ENCODE measurements at places on chromosomes 1 and 21.

DNA sequence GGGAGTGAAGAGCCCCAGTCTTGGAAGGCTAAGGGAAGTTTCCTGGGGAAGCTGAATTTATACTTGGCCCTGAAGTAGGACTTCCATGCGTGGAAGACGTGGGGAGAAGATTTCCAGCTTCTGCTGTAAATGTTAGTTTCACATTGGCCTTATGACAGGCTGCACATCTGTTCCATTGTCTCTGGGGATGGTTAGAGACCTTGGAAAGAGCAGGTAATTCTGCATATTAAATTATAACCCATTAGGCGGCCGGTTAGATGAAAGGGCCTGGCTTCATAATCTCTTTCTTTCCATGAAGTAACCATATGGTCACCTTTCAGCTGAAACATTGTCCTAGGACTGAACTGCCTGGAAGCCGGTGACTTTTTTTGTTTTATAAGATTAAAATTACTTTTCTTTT lies 37.5 kb downstream of the DPT start:
- DNase-seq: no peak

DNA sequence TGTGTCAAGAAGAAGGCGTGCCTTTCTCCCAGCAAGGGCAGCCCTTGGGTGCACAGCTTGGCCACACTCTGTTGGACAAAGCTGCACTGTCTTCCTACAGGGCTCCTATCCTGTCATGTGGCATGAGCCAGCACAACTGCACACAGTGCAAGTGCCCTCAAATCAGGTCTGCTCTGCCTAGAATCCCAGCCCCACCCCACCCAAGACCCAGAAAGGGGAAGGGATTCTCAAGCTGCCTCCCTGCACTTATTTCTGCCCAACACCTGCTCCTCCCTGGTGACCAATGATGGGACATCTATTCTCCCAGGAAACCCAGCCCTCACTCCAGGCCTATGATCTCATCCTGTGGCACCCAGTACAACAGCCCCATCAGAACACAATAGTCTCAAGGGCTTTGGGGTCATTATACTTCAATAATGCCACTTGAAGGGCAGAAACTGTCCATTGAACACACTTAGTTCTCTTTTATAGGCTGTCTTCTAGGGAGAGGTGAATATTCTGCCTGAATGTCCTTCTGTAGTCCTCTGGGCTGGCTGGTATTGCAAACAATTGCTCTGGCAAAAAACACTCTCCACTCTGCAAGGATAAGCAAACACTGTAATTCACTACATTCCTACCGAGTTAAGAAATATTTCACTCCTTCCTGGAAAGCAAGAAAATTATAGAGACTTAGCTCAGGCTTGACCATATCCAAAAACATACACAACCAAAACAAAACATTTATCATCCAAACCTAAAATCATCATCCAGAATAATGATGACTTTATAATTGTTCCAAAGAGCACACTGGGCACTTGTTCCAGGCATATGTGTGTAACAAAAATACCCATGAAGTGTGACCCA lies 43.1 kb upstream of the IGSF3 start:
- DNase-seq: no peak

DNA sequence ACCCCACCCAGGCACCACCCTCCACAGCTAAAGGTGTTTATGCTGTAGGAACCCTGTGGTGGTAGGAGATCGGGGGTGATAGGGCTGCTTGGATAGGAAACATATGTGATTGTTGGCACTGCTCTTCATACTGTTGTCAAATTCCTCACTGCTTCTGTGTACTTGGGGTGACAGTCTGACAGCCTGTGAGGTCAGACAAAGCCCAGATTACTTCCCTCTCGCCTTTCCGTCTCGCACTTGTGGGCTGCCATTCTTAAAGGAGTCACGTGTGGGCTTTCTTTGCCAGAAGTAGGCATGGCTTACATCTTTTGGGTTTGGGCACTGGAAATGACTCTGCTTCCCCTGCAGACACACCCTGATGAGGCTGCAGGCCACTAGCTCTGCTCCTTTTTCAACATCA lies 363.8 kb downstream of the DISC1 start:
- DNase-seq: no peak

DNA sequence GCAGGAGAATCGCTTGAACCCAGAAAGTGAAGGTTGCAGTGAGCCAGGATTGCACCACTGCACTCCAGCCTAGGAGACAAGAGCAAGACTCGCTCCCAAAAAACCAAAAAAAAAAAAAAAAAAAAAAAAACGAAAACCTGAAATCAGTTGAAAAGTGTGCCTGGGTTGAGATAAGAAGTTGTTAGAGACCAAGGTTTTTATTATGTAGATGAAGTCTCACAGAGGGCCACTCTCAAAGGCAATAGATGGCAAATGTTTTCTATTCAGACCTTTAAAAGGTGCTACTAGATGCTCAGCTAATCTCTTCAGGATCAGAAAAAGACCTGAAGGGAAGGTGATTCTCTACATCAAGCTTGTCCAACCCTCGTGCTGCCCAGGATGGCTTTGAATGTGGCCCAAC lies 17.6 kb downstream of the CAPN2 start:
- no peak for DNase-seq

GRCh38 chr21:34513129-34513675 lies 1.2 kb upstream of the KCNE1 start:
- DNase-seq: no peak

GRCh38 chr1:19884312-19884711 lies 2.1 kb downstream of the OTUD3 start:
- DNase-seq: no peak

DNA sequence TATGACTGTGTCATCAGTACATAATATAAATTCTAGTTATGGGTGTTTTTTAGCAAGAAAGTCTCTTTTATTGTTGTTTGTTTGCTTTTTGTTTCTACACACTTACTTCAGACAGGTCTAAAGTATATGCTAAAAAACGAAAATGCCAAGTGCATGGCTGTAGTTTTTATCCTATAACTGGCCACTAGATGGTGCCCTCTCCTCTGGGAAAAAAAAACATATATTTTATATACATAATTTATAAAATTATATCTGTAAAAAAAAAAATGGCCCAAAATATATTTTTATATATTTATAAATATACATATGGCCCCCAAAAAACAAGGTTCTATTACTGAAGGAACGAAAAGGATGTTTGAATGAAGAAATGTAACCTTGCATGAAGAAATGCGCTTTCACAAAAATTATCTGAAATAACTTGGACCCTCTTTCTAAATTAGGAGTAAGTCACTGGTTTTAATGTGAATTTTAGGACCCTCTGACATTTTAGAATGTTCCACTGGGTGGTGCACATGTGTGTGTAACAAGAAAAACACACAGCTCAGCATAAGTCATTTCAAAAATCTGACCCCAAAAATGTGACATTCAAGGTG lies 93.5 kb downstream of the TTLL7 start:
- DNase-seq: no peak

DNA sequence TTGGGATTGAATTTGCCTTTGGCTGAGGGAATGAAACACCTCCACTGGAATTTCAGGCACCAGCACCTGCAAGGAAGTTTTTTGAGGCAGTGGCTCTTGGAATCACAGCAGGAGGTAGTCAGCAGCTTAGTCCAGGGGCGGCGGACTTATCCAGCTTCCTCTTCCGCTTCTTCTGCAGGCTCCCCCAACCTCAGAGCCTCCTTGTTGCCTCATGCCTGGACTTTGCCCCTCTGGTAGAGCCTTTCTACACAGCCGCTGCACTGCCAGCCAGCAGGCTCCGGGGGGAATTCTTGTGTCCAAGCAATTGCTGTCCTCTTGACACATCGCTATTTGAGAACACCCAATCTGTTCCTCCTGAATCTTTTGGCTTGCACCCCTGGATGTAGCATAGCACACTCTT lies 4.4 kb upstream of the RHEX start:
- DNase-seq: no peak

GRCh38 chr21:26391166-26391565 lies 181.9 kb downstream of the CYYR1 start:
- DNase-seq: no peak

- DNase-seq: no peak
Measured at GRCh38 chr1:112061056-112061455, 71.6 kb upstream of the KCND3 start.

- no peak for DNase-seq
Measured at GRCh38 chr1:163531345-163531744, 209.6 kb downstream of the NUF2 start.

- no peak for DNase-seq
Measured at GRCh38 chr1:183597656-183598347, 7.5 kb upstream of the NCF2 start.

DNA sequence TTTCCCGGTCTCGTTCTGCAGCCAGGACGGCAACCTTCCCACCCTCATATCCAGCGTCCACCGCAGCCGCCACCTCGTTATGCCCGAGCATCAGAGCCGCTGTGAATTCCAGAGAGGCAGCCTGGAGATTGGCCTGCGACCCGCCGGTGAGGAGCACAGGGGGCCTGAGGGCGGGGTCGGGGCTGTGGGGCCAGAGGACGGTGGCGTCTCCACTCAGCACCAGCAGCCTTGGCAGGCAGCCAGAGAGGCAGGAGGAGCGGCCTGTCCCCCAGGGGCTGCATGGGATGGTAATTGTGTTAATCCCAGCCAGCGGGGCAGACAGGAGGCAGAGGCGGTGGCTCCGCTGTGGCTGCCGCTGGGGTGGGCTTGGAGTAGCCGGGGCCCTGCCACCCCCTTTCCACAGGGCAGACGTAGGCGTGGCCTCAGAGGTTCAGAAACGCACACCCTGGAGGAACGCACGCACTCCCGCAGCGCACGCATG lies 12.1 kb downstream of the SAMD11 start:
- no peak for DNase-seq

GRCh38 chr1:172269644-172270043 lies 150.8 kb upstream of the C1orf105 start:
- DNase-seq: no peak

DNA sequence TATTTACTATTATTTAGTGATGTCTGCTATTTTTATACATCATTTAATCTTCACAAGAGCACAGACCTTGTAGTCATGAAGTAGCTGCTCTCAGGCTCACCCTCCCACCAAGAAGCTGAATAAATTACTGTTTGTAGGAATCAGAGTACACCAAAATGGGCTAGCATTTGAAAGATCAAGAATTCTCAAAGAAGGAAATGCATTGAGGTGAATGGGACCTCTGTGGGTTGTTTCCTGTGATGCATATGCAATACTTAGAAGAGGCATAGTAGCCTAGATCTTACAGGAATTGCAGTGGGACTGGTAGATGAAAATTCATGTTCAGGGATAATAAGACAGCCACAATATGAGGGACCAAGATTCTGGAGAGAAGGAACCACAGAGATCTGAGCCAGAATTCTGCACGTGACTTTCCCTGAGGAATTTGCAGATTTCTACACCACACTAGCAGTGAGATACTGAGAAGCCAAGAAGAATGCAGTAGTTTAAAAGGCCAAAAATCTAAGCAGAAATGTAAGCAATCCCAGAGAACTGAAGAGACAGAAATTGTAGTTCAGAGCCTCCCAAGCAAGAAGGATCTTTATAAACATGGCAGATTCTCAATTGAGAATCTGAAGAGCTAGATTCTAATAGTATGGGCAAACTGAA lies 307.0 kb downstream of the ST6GALNAC3 start:
- no peak for DNase-seq

DNA sequence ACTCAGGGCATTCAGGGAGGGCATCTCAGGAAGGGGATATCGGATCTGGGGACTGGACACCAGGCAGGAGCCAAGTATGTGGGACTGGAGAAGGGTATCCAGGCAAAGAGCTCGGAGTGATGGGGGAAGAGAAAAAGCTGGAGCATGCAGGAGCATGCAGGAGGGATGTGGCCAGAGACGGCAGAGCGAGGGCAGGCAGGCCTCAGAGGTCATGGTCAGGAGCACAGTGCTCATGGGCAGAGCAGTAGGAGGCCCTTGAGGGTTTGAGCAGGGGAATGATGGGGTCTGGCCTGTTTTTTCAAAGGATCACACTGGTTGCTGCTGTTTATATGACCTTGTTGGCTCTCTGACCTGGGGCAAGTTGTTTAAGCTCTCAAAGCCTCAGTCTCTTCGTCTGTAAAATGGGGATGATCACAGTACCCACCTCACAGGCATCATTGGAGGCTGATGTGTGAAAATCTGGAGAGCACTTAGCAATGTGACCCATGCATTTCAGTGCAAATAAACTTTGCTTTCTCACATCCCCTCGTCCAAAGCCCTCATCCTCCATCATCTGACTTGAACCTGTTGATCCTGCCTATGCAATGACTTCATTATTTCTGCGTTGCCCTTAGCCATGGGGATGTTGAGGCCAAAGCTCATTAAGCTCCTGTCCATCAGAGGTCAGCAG lies 273.1 kb downstream of the MATN1 start:
- DNase-seq: peak; percentile 19

DNA sequence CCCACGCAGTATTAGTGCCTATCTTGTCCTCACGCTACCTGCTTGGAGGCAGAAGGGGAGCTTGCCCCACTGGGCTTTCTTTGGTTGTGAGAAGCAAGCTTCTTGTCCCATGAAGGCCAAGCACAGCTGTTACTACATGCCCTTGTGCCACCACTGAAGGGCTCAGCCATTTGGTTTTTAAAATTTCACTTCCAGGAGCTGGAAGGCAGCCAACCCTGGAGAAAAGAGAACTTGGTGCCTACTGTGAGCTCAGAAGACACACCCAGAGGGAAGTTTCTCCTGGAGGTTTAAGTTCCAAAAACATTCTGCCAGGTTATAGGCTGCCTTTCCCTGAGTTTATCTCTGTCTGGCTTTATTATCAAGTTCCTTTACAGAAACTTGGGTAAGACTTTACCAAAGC lies 187.4 kb downstream of the SLC35F3 start:
- no peak for DNase-seq

DNA sequence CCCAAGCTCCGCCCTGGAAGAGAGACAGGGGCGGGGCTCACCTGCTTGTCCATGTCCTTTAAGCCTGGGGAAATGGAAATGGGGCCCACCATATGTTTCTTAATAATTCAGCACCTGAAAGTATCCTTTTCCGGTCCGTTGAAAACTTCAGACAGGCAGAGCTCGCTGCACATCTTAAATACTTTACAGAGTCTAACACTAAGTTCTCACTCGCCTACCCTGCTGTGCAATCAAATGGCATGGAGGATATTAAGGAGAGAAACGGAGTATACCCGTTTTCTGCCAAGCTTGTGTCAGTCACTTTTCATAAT lies 467 bp upstream of the CC2D1B start:
- DNase-seq: no peak

DNA sequence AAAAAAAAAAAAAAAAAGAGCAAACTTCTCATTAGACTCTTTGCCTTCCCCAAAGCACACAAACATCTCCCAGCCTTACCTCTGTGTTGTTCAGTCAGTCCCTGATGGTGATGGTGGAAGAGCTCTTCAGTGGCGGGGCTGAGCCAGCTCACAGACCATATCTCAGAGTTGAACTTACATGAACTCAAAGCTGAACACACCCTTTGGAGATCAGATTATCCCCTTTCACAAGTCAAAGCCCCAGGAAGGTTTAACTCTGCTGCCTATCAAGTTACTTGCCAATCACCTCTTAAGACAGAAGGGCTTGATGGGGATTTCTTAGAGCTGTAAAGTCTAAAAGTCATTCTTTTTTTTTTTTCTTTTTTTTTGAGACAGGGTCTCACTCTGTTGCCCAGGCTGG lies 55.2 kb upstream of the L1TD1 start:
- DNase-seq: no peak

- DNase-seq: peak; percentile 81
Measured at GRCh38 chr1:166884040-166884642, 8.1 kb upstream of the TADA1 start.

- DNase-seq: no peak
Measured at GRCh38 chr1:232301246-232301645, 328.7 kb downstream of the SIPA1L2 start.

- no peak for DNase-seq
Measured at GRCh38 chr1:189597083-189597482, 880.6 kb downstream of the BRINP3 start.

Data from spleen (tissue), 13 donors.